ACHN (cell line): ENCODE measurements at places on chromosomes 12 and 14.

- no peak for DNase-seq
Measured at GRCh38 chr12:52877242-52877641, 27.6 kb downstream of the KRT8 start.

DNA sequence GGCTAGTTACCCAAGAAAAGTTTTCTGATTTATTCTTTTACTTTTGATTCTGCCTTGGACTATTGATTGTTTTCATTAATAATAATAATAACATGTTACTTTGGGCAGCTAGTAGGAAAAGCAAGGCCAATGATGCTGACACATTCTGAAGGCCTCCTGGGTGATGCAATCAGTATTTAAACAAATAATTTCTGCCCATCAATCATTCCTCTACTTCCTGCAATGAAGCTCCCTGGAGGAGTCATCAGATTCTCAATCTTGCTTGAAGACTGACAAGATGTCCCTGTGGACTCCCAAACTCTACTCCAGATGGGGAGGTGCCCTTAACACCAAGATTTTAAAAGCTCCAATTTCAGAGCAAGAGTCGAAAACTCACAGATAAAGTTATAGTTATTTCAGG, at the start of gene SPX:
Gene SPX (plus strand): TSS at position 244 of the 400 bp plus-strand sequence. CDS start 177 bp downstream, outside the sequence.
- peak; percentile 44 for DNase-seq

- DNase-seq, result peak; percentile 84
Measured at GRCh38 chr14:38079268-38079667, 128.4 kb upstream of the SSTR1 start.

DNA sequence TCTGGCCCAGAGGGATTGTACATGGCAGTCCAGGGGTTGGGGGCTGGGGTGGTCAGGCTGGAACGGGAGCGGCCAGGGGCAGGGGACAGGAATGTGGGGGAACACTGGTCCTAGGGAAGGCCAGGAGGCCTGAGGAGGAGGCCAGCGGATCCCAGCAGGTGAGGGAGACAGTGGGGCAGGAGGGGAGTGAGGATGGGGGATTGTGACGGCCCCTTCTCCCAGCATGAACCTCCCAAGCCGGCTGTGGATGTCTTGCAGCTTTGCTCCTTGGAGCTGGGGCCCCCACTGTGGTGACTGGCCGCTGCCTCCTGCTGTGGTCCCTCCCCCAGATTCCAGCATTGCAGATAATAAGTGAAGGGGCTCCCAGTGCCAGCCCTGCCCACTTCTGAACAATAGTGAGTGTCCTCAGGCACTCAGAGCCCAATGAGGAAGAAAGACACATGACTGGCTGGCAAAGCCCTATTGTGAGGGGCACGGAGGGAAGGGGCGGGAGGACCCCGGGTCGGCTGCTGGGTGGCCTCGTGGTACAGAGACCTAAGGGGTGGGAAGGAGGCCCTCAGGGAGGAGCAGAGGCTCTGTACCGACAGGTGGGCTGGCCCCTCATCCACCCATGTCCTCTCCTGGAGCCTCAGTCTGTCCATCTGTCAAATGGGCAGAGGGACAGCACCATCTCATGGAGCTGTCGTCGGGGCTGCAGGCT, 215.0 kb downstream of the KIF26A start:
- no peak for DNase-seq

DNA sequence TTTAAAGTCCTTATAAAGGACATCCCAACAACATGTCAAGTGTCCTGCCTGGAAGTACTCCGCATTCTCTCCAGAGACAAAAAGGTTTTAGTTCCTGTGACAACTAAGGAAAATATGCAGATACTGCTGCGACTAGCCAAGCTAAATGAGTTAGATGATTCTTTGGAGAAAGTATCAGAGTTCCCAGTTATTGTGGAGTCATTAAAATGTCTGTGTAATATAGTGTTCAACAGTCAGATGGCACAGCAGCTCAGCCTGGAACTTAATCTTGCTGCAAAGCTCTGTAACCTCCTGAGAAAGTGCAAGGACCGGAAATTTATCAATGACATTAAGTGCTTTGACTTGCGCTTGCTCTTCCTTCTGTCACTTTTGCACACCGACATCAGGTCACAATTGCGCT, 40.2 kb downstream of the RIC8B start:
- DNase-seq, result no peak

DNA sequence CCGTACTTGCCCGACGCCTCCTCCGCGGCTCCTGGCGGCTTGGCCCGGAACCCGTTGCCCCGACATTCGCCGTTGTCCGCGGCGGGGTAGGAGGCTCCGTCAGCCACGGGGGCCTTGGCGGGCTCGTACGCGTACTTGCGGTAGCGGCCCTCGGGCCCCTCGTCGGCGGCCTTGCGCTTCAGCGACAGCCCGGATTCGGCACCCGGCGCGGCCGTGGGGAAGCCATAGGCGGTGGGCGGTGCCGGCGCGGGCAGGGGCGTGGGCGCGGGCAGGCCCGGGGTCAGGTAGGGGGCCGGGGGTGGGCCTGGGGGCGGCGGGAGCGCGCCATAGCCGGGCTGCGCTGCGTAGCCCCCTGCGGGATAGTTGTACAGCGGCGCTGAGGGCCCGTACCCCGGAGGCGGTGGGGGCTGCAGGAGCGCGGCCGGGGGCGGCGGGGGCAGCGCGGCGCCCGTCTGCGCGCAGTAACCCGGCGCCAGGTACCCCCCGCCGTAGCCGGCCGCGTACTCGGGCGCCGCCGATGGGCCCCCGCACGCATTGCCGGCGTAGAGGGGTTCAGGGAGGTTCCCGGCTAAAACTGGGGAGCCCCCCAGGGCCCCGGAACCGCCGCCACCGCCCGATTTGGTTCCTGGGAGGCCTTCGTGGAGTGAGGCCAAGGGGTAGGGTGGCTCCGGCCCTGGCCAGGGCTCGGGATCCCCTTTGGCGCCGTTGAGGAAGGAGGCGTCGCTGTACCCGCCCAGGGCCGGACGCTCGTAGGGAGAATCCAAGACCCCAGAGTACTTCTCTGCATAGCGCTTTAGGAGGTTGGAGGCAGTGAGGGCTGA, 26.9 kb downstream of the FIGNL2 start:
- DNase-seq, result no peak

- no peak for DNase-seq
Measured at GRCh38 chr12:132467511-132467910, 22.4 kb upstream of the FBRSL1 start.

DNA sequence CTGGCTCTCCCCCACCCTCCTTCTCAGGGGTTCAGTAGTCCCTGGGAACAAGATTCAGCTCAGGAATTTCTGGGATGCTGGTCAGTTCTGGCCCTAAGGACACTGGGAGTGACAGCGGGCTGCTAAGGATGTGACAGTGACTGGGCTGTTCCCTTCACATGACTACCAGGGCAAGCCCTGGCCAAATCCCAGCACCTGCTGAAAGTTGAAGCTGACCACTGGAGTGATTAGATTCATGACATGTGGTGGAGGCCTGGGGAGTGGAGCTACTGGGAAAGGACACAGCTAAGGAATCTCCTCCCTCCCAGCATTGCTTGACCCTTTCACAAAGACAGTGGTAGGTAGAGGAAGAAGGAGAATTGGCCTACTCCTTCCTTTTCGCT, 204.9 kb downstream of the DAD1 start:
- DNase-seq, result no peak

GRCh38 chr12:19261773-19262172, 132.2 kb downstream of the PLEKHA5 start:
- DNase-seq, result peak; percentile 35

- DNase-seq, result no peak
Measured at GRCh38 chr12:91077228-91077954, 19.6 kb upstream of the KERA start.

- peak; percentile 94 for DNase-seq
Measured at GRCh38 chr12:114684098-114684869, at the start of gene TBX3. Gene TBX3, minus strand, starts transcription at chr12:114684175. Its CDS starts 975 bp downstream, at chr12:114683200.

DNA sequence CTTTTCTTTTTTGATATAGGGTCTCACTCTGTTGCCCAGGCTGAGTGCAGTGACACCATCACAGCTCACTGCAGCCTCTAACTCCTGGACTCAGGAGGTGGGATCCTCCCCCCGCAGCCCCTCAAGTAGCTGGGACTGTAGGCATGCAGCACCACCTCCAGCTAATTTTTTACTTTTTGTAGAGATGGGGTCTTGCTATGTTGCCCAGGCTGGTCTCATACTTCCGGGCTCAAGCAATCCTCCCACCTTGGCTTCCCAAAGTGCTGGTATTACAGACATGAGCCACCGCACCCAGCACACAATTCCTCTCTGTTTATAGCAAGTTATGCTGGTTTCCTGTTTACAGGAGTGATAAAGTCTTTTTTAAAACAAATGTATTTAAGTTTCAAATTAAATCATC, 39.5 kb upstream of the HIF1A start:
- DNase-seq, result no peak

- DNase-seq, result no peak
Measured at GRCh38 chr14:59630288-59630963, 53.8 kb upstream of the CCDC175 start.

DNA sequence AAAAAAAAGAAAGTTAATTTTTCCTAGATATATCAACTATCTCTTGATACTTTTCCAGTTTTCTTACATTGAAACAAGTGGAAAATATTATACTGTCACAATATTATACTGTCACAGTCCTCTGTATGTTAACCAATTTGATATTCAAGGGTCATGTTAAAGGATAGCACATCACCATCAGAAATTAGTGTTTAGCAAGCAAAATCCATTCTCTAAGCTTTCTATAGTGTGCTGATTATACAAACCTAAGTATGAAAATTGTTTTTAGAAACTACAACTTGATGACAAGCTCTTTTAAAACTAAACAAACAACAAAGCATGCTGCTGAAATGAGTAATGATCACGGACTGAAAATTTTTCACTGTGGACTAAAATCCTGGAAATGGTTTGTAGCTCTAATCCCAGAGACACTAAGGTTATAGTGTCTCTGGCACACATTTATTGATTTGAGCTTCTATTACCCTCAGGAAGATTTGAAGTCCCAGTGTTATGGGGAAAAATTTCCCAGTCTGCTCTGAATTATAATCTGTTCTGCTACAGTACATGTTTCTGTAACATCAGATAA, 9.7 kb downstream of the SPTSSA start:
- no peak for DNase-seq

GRCh38 chr12:109642506-109643132, 69.0 kb downstream of the MVK start:
- no peak for DNase-seq

DNA sequence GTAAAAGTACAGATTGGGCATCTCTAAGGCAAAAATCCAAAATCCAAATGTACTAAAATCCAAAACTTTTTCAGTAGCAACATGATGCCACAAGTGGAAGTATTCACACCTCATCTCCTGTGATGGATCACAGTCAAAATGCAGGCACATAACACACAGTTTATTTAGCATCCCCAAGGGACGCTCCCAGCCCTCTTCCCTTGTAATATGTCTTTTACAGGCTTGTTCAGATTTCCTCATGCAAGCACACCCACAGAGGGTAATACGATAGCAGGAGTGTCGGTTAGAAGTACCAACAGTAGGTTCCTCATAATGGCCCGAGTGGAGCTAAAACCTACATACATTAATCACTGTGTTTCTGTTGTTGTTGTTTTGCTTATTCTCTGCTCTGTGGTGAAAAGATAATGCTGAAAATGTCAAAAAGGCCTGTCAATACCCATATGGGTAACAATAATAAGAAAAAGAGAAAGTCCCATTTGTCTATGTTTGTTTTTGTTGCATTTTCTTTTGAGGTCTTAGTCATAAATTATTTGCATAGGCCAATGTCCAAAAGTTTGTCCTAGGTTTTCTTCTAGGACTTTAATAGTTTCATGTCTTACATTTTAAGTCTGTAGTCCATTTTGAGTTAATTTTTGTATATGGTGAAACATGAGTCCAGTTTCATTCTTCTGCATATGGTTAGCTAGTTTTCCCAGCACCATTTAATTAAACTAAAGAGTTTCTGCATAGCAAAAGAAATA, 133.1 kb downstream of the LRIG3 start:
- no peak for DNase-seq

DNA sequence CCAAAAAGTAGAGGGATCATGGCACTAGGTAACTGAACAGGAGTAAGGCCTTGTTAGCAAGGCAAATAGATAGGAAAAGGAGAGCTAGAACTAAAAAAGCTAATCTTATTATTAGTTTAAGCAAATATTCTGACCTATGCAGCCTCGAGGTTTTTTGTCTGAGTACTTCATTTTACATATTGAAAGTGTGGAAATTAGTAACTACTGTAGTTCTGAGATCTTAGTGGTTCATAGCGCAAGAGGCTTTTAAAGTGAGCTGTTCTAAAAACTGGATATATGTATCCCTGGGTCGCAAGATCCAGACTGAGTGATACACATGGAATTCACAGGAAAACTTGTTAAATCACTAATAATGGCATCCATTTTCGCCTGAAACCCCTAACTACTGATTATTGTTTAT, 411.0 kb upstream of the SOX5 start:
- no peak for DNase-seq

GRCh38 chr14:52695481-52696091, at the start of gene ERO1A:
Gene ERO1A, minus strand, starts transcription at chr14:52695558. Its CDS starts 77 bp downstream, at chr14:52695481.
- peak; percentile 80 for DNase-seq

- DNase-seq, result no peak
Measured at GRCh38 chr14:61322011-61322798, 826 bp downstream of the PRKCH start.

DNA sequence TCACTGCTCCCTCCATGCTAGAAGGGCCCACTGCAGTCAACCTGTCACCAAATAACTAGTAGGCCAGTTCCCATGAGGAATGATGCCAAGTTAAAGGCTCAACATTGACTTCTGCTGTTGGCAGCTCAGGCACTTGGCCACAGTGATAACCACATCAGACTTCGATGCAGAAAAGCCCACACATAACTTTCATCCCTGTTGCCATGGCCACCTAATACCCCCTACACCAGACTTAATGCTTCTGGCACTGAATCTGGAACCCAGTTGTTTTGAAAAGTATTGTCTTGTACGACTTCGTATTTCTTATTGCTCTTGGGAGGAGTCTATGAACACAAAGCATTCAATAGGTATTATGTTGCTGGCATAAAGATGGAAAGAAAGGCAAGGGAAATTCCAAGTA, 44.3 kb upstream of the HELB start:
- no peak for DNase-seq

- peak; percentile 71 for DNase-seq
Measured at GRCh38 chr12:13661005-13661887, 320.2 kb downstream of the GRIN2B start.

DNA sequence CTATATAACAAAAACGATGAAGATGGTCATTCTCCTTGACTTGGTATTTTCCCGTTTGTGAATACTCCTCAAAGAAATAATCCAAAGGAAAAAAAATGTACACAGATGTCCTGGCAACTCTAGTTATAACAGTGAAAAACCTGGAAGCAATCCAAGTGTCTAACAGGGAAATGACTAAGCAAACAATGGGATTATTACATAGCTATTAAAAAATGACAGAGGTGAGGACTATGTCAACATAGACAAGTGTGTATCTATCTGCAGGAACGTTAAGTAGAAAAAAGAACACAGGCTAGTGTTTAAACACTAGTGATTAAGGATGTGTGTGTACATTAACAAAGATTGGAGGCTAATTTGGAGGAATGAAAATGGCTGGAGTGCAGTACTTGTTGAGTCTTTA, 5.9 kb upstream of the APOLD1 start:
- peak; percentile 86 for DNase-seq
